ENCODE measurements at places on chromosomes 1 and 21.
A peak's percentile ranks its signal among the peaks of the same experiment; 100 is the strongest.

DNA sequence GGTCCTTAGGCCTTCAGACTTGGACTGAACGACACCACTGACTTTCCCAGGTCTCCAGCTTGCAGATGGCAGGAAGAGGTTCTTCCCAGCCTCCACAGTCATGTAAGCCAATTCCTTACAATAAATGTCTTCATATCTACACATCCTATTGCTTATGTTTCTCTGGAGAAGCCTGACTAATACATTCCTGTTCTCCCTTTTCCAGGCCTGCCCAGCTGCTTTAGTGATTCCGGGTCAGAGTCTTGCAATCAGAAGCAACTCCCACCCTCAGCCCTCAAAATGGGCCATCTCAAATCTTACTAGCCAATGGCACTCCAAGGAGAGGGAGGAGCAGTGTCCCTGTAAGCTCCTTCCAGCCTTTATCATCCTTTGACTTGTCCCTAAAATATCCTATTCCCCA is 16.4 kb upstream of the CPT2 start:
- no peak for DNase-seq

DNA sequence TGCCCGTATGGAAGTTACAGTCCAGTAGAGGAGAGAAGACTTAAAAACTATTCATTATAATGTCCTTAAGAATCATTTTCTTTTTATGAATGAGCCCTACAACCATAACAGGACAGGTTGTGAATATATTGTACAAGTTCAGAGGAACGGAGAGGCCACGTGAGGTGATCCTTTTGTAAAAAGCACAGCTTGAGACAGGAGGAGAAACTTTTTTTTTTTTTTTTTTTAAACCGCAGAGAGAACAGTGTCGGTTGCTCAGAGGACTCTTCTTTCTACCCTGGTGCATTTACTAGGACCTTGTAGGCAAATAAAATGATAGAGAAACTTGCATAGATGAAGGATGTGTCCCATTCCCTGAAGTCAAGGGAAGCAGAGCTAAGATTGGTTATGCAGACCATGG is 32.1 kb downstream of the DYRK1A start:
- DNase-seq = no peak

DNA sequence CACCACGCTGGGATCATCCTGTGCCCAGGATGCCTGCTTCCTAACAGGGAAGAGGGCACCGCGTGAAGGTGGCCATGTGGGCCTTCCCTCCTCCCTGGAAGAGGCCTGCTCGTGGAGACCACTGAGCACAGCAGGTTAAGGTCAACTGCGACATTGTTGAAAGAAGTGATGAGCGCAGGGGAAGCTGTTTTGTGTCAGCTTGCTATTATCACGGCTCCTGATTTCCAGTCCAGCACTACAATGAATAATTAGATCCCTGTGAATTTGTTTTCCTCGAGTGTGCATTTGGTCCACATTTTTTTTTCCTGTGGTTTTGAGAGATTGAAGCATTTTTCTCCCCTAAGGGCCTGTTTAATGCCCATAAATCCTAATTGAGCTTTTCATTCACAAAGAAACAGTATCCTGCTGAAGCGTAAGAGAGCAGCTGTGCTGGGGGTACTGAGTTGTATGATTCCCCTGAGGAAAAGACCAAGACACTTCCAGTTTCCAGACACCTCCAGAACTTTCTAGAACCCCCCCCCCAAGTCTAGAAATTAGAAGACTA is 204.9 kb downstream of the KCNJ6 start:
- DNase-seq = no peak

- DNase-seq = peak; percentile 28
Observed at GRCh38 chr1:36232212-36233095, 8.2 kb downstream of the THRAP3 start.

DNA sequence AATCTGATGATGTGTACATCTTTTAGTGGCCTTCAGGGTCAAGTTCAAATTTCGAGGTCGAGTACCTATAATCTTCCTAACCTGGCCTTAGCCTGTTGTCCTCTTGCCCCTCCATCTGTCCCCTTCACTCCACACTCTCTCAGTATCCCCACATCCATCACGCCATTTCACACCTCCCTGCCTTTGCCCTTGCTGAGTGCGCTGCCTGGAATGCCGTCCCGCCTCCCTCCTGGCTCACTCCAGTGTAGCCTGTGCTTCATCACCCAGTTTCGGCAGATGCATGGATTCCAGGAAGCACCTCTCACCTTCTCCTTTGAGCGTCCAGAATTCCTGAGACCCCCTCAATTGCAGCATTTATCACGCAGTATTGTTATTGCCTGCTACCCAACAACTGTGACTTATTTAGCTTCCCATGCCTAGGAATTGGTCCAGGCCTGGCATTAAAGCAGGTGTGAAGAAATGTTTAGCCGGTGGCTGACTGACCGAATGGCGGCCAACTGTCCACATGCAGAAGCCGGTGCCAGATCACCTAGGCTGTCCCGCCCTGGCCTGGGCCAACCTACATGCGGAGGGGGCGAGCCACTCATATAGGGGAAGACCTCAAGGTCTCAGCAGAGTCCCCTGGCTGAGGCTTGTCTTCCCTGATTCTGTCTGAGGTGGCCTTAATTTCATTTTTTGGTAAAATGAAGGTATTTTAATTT is 34.5 kb downstream of the MYOM3 start:
- DNase-seq = no peak

GRCh38 chr1:162144853-162145252 is 75.4 kb downstream of the NOS1AP start:
- DNase-seq = no peak

DNA sequence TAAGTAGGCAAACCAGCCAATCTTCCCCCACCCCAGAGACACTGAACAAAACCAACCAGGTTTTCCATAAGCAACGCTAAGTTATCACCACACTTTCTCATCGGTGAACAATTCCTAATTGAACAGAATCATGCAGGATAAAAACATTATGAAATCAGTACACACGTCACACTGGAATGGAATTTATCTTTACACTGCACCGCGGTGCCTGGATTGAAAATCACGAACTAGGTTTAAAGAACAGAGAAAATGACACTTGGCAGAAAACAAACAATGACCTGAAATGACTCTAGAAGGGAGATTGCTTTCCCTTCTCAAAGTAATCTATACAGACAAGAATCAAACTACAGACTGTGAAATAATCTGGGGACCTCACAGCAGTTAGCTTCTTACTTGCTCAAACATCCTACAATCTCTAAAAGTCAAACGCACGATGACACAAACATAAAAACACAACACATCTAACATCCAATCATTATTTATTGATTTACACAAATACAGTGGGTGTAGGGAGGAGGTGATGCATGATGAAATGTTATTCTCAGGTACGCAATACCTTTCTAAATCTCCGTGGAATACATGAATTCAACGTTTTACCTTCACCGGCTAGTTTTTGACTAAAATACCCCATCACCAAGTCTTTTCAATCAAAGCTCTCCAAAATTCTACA is 1.9 kb downstream of the EIF4G3 start:
- no peak for DNase-seq

GRCh38 chr21:25850126-25850842 is 115.5 kb downstream of the GABPA start:
- DNase-seq = no peak

DNA sequence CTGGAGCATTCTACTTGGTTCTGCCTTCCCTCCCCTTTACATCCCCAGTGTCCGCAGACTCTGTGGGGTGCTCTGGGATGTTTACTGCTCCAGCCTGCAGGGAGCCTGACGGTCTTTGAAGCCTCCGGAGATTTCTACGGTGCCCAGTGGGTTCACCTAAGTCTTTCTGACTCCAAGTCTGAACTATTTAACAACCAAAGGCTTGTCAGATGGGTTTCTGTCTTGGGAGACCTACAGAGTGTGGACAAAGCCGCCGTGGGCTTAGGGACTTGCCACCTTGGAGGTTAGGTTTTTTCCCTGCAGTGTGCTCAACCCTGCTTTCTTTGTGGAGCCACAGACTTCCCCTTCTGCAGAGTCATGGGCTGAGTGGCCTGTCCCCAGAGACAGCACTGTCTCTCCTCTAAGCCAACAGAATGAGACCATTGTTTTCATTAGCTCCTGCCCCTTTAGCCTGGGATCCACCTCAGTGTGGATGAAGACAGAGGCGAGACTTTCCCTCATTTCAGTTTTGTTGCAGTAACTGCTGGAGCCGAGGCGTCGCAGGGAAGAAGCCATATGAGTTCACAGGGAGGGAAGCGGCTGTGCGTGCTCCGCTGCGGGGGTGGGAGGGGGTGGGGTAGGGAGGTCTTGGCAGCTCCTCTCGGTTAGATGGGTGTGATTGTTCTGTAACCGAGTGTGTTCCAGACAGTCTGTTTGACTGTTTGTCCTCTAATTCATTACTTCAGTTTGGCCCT is 120.7 kb downstream of the CNIH3 start:
- DNase-seq = no peak

DNA sequence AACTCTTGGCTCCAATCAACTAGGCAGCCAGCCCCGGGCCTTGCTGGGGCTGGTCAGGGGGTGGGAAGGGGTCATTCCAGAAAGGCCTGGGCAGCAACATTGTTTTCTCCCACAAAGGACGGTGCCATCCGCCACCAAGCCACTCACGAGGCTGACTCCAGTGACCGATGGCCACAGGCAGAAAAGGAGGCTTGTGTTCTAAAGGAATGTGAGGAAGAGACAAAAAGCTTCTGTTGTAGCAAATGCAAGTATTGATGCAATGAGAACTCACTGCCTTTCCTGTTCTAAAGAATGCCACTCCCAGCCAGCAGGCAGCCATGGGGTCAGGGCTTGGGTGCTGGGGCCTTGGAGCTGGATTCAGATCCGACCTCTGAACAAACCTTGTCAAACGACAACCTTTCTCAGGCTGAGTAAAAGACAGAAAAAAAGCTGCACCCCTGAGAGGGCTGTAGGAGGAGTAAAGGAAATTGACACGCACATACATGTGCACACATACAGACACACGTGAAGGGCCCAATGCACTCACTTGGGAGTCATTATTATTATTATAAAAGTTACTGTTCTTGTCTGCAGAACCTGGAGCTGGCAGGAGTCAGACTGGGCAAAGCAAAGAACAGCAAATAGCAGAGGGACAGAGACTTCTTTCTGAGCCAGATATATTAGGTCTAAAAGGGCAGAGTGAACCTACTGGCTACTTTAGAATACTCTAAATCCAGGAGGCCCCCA is 13.9 kb upstream of the PRMT2 start:
- DNase-seq = no peak

DNA sequence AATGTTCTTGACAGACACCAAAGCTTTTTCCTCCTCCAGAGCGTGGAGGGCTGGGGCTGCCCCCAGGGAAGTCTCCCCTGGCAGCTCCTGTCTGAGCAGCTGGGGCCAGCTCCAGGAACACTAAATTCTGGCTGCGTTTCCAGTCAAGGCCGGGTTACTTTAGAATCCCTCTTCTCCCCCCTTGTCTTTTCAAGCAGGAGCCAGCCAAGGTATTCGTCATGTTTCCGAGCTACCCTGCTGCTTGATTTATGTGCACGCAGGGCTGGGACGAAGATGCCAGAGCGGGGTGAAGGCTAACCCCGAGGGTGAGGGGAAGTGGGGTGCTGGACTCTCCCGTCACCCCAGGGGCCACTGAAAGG is 68.1 kb upstream of the ANGPTL1 start:
- no peak for DNase-seq

DNA sequence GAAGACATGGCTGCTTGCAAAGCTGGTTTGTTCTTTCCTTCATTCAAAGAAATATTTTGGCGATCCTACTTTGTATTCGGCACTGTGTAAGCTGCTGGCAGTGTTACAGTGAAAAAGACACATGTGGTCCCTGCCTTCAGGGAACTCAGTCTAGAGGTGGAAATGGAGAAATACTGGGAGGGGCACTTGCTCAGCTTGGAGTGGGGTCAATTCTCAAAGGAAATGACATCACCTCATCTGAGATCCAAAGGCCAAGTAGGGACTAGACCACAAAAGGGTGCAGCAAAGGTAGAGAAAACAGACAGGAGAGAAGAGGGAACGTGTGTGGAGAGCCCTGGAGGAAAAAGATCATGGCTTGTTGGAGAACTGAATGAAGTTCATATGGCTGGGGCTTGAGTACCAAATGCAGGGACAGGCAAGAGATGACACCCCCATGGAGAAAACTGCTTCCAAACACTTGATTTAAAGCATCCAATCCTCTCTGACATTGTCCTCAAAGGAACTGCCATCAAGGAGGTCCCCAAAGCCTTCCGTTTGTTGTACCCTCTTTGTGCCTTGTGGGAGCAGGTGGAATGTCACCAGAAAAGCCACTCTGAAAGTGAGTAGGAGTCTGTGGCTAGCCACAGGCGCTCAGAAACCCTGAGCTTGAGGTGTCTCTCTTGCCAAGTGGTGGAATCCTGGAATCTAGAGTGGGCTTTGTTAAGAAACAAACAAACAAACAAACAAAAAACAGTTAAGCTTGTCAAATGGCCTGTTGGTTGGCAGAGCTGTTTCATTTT is 48.3 kb upstream of the TDRD10 start:
- no peak for DNase-seq

DNA sequence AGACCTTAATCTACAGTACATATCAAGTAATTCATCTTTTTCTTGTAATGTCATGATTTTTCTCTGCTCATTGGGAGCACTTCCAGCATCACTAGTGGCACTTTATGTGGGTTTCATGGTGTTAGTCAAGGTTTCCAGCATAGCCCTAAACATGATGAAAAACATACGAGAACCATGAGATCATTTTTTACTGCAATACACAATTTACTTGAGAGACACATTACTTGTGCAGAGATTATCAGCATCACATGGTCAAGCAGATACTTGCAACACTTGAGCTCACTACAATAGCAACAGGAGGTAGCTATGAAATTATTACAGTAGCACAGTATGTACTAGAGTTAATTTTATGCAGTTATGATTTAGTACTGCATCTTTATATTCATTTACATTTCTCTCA is 36.4 kb downstream of the ITGB3BP start:
- no peak for DNase-seq

DNA sequence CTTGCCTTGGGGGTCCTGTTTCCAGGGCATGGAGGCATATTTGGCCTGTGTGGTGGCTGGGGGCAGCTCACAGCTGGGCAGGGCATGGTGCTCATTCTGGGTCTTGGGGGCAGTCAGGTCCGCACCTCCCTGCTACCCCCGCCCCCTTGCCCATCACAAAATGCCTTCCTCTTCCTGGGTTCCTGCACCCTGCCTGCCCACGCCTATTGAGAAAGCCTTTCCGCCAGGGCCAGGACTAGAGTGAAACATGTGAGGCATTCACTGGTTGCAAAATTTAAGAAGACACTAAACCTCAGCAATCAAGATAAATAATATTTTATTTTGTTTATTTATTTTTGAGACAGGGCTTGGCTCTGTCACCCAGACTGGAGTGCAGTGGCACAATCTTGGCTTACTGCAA is 19.7 kb downstream of the PTAFR start:
- DNase-seq = no peak

- peak; percentile 100 for DNase-seq
Observed at GRCh38 chr1:218705911-218706893, 361.1 kb downstream of the TGFB2 start.

DNA sequence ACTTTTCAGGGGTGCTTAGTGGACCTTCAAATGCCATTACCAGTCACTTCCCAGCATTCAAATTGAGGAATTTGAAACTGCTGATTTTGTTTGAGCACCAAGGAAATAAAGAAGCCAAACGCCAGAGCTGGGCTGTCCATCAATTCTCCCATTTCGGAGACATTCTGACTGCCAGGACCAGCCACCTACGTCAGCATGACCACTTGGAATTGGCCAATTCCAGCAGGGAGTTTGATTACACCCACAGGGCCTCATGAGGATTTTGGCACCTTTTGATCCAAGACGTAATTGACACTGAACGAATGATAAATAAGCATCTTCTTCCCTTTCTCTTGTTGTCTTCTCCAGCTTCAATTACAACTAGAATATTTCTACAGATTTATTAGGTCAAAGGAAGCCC is 40.2 kb downstream of the GREM2 start:
- DNase-seq = no peak

Data from kidney glomerular epithelial cell (primary cell).